Lung (tissue), 17 donors: ENCODE measurements at places on chromosomes 11 and 22. TPM values are rescaled to one million over a fixed set of nuclear protein-coding genes. Genes with fewer than 3 reads are reported as not detected.

The MARK2 gene
- 35.3 TPM for total RNA-seq

DNA sequence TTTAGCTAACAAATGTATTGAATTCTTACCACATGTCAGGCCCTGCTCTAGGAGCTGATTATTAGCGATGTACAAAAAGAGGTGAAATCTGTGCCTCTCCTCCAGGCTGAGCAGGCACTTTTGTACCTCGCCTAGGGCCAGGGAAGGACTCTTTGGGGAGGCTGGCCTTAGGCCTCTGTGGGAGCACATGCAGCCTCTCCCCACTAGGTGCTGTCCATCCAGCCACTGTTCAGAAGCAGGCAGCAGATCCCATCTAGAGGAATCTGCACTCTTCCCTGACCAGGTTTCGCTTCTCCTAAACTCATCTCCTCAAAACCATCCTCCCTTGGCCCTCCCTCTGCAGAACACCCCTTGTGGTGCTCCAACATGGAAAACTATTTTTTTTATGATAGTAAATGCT, 51.9 kb upstream of the WT1 start:
- no peak for DNase-seq

- DNase-seq, result no peak
These were observed 62.8 kb downstream of the BCR start for GRCh38 chr22:23243006-23243573.

GRCh38 chr11:75223954-75224643, 16.5 kb upstream of the TPBGL start:
- no peak for DNase-seq

DNA sequence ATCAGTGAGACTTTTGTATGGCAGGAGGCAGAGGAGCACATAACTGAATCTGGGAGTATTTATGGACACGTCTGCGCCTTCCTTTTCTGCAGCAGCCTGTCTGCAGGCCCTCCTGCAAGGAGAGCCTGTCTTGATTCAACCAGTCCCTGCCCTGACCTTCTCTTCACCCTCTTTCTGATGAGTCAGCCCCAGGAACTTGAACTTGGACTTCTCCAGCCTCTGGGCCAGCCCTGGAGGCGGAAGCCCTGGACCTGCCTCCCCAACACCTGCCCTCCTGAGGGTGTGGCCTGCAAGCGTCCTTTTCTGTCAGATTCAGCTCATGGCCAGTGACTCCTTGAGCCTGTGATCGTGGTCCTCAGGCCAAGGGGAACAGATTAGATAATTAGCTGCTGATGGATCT, 20.0 kb downstream of the DAGLA start:
- no peak for DNase-seq
